ENCODE measurements at places on chromosomes 2 and 18.

DNA sequence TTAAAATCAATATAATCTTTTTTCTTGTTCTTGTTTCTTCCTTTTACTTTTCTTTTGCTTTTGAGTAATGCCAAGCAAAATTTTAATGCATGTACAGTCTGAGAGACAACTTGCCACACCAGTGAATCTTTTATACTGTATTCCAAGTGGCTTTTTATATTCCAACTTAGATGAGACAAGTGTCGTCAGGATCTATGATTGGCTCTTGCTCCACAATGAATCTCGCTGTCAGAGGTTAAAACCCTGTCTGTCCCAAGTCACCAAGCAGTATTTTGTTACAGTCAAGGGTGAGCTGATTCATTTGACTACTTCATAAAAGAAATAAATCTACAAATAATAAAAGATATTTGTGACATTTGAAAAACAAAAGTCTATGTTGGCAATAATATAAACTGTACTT, at the start of gene MSTN:
MSTN (minus strand) TSS at position 129 of the 400 bp plus-strand sequence. CDS start 133 bp downstream, outside the sequence.
- no peak for DNase-seq

DNA sequence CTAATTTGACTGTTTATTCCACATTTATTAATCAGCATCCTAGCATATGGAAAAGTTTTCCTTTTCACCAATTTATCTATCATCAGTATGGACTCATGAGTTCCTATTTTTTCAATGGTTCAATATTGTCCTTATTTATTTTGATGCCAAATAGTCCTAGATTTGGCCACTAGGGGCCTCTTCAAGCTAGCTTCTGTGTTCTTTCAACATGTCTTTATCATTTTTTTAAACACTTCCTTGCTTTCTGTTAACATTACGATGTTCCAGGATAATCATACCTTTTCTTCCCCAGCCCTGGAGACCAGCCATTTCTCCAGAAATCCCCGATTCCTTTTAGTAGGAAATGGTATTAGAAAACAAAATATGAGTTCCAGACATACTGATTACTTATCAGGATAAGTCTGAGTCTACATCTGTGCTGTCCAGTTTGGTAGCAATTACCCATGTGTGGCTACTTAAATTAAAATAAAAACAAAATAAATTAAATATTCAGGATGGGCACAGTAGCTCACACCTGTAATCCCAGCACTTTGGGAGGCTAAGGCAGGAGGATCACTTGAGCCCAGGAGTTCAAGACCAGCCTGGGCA, 70.6 kb downstream of the RPE start:
- peak; percentile 75 for DNase-seq

DNA sequence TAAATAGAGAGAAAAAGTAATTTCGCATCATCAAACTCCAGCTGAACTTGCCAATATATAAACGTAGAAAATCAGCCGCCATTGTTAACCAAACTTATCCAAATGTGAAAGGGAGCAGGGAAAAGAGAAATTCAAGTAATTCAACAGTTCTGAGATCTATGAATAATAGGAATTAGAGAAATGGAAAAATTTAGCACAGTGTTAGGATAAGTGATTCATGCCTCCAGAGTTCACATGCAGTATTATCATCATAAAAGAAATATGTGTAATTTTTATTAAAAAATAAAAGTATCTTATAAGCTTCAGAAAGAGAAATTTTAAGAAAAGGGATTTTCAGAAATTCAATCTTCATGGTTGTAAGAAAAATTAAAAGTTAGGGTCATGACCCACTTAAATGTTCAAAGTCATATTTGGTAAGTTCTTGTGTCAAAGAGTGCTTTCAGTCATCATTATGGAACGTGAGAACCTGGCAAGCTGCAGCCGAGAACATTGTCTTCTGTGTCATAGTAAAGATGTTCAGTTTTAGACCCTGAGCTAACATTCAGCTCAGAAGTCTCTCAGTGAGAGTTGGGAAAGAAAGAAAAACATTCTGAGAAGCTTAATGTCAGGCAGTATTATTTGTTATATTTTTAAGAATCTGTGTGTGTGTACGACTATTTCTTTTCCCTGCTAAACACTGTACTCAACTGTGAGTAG, 414.3 kb upstream of the RGPD4 start:
- DNase-seq, result no peak

GRCh38 chr2:56390644-56391043, 206.9 kb downstream of the CCDC85A start:
- no peak for DNase-seq

DNA sequence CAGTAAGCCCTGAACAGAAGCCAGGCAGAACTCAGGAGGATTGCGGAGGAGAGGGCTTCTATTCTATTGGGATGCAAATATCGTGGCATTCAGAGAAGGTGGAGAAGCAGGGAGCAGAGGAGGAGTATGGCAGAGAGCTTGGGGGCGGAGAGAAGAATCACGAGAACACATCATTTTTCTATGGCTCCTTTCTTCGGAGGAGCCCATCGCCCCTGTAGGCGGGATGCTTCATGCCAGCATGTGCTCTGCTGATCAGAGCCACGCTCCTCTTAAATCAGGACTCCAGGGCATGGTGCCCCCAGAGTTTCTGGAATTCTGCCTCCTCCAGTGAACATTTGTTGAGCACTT, 71.1 kb downstream of the CIB4 start:
- DNase-seq, result no peak

GRCh38 chr2:88698027-88698413, 6.5 kb downstream of the RPIA start:
- DNase-seq, result no peak

DNA sequence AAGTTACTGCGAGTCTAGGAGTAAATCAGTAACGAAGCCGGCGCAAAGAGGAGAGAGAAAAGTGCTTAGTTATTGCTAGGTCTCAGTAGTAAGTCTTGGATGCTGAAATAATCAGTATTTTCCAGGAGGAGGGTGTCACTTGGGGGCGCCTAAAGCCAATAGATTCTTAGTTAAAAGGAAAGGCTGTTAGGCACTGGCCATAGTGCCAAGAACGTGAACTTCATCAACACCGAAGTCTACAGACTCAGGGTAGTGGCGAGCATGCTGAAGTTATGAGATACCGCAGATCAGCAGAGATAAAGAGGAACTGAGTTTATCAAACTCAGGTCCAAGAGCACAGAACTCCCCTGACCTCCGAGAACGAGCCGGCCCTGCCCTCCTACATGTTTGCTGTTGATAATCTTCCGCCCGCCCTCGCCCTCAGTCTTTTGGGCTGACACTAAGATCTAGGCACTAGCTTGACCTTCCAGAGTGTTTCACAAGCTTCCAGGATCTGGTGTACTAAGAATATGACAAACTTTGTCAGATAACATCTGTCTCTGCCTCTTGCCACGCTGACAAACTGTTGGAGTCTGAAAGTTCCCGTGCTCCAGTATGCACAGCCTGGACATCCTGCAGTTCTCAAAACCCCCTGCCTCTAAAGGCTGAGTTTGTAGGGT, 49.2 kb downstream of the CYB5A start:
- no peak for DNase-seq

DNA sequence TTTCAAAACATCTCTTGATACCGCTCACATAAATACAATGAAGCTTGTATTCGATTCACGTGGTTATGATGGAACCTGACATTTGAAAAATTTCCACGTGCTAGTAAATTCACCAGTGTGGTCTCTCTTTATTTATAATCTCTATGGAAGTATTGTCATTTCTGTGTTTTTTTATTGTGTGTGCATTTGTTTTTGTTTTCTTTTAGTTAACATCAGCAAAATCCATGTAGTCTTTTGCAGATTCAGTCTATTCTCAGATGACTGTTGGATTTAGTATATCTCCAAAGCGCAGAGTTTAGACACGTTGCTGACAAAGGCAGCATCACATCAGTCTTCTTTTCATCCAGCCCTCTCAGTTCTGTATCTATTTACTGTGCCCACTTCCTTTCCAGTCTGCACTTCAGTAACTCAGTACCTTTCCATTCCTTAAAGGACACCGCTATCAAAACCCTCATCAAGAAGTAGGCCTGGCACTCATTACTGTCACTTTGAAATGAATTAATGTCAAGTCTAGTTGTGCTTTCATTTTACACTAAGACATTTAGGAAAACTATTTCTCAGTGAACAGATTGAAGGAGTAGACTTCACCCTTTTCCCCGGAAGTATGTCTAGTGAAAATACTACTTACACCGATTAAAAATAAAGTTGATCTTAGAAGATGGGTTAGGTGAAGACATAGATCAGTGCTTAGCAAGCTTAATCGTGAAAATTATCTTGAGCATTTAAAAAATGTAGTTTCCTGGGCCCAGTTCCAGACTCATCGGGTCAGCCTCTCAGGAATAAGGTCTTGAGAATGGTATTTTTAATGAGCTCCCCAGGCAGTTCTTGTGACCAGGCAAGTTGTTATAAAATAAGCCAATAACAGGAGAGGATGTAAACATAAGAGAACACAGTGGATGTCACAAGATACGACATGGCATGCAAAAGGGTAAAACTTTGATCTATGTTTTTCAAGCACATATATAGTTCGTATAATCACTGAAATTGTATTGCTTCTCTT, 506.8 kb upstream of the ZEB2 start:
- DNase-seq, result no peak

GRCh38 chr2:217943446-217944321, 59.1 kb downstream of the TNS1 start:
- DNase-seq, result peak; percentile 84

GRCh38 chr2:9282128-9283112, 75.8 kb downstream of the ASAP2 start:
- no peak for DNase-seq

DNA sequence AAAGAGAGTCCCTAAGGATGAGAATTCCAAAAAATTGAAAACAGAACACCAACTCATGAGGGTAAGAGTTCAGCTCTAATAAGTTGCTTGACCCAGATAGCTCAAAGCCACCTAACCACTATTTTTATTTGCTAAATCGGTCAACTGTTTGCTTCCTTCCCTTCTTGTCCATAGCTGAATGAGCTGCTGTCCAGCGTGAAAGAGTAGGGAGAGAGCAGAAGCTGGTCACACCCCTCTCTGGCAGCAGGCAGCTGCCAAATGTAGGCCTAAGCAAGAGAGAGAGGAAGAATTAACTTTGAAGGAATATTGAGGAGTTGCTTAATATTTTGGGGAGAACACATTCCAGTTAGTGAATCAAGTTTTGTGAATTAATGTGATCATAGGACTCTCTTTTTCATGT, 25.9 kb downstream of the AQP4 start:
- no peak for DNase-seq

- DNase-seq, result peak; percentile 46
These were observed 418.2 kb upstream of the HS6ST1 start for GRCh38 chr2:128736689-128737545.

DNA sequence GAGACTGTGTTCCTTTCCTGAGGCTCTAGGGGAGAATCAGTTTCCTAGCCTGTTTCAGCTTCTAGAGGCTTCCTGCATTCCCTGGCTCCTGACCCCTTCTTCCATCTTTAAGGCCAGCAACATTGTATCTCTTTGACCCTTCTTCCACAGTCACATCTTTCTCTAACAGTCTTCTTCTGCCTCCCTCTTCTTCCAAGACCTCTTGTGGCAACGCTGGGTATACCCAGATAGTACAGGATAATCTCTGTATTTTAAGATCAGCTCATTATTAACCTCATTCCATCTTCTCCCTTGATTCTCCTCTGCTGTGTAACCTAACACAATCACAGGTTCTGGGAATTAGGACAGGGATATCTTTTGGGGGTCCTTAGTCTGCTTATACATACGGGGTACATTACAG, 8.9 kb upstream of the MYL12A start:
- DNase-seq, result no peak

DNA sequence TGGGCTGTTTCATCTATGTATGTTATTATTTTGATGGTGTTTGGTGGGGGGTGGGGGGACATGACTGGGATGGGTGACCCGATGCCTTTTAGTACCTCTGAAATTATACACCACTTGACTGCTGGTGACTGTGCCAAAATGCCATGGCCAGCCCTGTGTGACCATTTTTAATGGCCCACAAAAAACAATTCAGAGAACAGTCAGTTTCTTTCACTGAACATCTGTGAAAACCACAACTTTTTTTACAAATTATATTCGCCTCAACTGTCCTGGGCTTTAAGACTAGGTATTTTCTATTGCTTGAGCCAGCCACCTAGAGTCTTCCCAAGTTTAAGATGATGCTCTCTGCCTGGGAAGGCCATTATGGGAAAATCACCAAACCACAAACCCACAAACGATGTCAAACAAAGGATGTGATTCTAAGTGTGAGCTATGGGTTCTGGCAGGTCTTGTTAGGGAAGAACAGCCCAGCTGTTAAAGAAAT, 33.9 kb downstream of the FN1 start:
- peak; percentile 65 for DNase-seq

GRCh38 chr2:80476535-80477117, 172.1 kb upstream of the LRRTM1 start:
- no peak for DNase-seq

DNA sequence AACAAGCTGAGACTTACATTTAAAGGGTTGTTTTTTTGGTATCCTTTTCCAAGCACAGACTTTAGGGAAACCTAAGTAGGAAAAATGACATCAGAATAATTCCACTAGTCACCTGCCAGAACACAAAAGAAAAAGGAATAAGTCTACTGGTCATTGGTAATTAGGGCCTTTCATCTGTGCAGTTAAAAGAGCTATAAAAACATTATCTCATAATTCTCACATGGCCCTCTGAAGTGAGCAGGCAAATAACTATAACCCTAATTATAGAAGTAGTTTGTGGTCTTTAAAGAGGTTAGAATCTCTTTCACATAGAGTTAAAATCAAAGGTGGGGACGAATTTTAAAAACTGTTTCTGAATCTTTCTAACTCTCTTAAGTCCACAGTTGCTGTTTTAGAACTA, 111.1 kb upstream of the B3GNT2 start:
- DNase-seq, result no peak

DNA sequence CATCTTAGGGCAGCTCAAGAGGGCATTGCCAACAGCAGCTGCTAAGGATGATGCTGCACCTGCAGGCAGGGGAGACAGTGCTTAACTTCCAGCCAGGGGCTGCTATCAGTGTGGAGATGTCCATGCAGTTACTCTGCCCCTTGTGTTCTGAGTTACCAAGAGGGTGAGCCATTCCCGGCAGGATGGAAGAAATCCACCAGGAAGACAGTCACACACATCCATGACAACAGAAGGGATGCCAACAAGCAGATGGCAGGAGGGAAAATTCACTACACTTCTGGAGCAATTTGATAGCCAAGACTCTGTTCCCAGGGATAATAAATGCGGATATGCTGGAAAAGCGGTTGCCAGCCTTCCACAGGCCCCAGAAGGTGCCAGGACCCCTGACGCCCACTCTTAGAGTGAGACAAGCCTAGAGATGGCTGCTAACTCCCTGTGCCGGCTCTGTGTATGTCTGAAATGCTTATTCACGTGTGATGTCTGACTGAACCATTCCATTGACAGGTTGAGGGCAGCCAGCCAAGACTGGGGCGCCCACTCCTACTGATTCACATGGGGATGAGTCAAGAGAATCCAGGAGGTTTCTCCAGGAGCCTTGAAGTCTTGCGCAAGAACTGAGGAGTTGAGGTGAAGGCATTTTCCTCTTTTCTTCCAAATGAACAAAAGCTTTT, 24.5 kb downstream of the LOXHD1 start:
- peak; percentile 71 for DNase-seq

All from ACHN (cell line).